ENCODE measurements at places on chromosomes 1 and 21.

DNA sequence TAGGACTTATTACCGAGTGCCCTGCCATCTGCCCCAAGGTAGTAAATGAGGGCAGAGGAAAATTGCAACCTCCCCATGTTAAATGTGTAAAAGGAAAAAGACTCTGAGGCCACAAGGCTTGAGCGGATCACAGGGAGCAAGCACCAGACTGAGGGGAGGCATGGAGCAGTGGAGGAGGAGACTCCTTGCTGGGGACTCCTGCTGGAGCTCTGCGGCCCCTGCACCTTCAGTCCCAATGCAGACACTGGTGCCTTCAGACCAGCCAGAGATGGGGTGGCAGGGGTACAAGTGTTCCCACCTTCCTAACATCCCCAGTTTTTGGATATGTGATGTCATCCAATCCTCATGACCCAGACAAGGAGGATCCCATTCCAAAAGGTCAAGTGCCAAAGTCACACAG is 128.4 kb upstream of the NGF start:
- no peak for DNase-seq

DNA sequence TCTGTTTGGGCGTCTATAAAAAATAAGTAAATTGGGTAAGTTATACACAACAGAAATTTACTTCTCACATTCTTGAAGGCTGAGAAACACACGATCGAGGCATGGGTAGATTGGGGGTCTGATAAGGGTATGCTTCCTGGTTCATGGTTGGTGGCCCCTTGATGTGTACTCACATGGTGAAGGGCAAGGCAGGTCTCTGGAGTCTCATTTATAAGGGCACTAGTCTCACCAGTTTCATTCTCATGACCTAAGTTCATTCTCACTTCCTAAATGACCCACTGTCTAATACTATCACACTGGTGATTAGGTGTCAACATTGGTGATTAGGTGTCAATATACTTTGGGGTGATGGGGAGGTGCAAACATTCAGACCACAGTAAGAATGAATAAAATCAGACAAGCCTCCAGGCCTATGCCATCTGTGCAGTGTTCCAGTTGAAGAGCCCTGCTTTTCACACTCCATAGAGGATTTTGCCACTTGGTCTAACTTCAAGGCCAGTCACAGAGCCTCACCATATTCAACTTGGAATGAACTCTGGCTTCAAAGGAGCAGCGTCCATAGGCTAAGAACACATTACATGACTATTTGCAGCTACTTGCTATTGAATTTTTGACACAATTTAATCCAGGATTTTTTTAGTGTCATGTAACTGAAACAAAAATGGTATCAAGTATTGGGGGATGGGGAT is 2.5 kb upstream of the GBP4 start:
- DNase-seq, result no peak

- no peak for DNase-seq
These were observed 104.5 kb upstream of the FMN2 start for GRCh38 chr1:239987103-239987745.

DNA sequence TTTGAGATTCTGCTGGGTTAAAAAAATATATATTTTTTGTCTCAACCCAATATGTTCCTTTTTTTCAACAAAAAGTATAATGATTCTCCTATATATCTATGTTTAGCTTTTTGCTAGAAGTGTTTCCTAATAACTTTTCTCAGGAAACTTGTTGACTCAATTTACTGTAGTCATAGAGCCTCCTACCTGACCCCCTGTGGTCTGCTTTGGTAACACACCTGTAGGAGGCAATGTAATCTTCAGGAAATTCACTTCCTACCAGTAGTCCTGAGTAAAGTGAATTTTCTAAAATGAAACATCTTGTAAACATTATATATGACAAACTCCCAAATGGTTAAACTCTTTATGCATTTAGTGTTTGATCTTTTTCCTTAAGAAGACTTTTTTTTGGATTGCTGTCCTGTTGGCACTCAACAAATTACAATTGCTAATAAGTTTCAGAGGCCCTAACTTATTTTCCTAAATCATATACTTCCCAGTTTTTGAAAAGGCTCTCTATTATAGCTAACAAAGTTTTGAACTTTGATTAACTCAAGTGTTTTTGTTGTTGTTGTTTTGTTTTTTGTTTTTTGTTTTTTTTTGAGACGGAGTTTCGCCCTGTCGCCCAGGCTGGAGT is 118.3 kb downstream of the OLFML2B start:
- no peak for DNase-seq

DNA sequence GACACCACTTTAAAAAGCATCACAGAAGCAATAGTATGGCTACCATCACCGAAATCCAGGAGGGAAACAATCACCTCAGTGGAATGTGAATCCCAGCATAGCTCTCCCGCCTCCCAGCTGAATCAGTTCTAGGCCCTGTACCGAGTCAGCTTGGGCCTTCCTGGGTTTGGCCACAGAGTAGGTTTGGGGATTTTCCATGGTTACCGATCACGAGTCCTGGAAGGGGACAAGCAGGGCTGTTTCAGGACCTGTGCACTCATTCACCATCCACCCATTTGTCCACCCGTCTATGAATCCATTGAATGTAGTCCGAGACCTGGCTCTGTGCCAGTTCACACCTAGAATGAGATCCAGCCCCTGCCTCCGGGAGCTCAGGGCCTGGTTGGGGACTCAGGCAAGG is 94.2 kb downstream of the ARHGEF10L start:
- no peak for DNase-seq

GRCh38 chr1:39957299-39958015 is 2.5 kb downstream of the MFSD2A start:
- no peak for DNase-seq

DNA sequence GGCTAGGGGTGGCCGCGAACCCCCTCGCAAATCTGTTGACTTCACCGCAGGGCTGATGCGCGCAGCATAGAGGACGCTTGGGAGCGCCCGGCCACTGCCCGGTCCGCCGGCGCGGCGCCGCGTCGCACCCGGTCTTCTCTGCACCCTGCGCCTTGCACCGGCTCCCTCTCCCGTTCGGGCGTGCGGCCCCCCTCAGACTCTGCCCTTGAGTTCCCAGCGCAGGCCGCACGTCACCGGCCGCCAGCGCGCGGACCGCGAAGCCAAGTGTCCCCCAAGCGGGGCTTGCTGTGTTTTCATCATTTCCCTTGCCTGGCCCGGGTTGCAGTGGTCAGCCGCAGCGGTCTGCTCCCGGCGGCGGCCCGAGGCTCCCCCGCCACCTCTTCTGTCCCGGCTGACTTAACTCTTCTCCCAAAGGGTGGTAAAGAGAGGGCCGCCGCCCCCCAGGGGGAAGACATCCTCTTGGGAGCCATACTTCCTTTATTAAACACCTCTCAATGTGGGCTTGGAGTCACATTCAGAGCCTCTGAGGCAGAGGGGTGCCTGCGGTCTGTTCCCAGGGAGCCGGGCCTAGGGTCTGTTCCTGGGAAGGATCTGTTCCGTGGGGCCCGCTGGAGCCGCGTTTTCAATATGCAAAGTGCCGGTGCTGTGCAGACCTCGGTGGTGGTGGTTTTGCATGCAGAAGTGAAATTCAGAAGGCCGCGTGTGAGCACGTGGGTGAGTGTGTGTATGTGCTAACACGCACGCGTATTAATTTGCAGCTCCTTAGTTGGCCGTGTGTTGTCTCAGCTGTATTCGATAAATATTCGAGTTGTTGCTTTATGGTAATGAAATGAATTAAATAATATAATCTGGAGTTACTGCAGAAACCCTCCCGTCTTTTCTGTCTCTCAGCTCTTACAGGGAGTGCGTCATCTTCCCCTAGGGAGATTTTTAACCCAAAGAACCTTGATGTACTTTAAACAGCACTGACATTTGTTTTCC is 17.6 kb downstream of the PBX1 start:
- no peak for DNase-seq

- no peak for DNase-seq
These were observed 6.6 kb downstream of the SORT1 start for GRCh38 chr1:109391157-109391556.

DNA sequence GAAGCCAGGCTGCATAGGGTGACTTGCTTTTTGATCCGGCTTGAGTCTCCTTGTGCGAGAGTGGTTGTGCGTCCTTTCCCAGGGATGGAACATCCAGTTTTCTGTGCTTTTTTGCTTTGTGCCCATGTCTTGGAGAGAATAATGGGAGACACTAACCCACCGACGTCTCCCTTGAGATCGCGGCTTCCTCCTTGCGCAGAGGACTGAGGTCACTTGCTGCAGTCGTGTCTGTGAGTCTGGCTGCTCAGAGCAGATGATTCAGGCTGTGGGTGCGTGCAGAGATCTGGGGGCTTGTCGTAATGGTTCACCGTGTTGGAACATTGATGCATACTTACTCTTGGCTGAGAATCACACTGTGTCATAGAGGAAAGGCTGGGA is 164.5 kb upstream of the CACNA1E start:
- DNase-seq, result no peak

DNA sequence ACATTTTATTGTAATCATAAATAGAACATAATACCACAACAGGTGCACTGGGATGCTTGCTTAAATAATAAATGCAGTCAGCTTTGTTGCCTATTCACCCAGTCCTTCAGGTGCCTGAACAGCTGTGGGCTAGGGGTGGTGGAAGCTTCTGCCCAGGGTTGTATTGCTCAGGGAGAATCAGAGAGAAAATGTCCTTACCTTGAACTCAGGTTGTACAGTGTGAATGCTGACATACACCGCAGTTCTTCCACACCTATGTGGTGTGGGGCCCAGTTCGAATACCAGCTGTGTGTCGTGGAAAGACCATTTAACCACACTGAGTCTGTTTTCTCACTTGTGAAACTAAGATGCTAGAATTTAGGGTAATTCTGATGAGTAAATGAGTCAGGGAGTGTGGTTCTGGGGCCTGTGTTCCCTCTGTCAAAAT is 115.7 kb upstream of the ATP1A1 start:
- DNase-seq, result no peak

DNA sequence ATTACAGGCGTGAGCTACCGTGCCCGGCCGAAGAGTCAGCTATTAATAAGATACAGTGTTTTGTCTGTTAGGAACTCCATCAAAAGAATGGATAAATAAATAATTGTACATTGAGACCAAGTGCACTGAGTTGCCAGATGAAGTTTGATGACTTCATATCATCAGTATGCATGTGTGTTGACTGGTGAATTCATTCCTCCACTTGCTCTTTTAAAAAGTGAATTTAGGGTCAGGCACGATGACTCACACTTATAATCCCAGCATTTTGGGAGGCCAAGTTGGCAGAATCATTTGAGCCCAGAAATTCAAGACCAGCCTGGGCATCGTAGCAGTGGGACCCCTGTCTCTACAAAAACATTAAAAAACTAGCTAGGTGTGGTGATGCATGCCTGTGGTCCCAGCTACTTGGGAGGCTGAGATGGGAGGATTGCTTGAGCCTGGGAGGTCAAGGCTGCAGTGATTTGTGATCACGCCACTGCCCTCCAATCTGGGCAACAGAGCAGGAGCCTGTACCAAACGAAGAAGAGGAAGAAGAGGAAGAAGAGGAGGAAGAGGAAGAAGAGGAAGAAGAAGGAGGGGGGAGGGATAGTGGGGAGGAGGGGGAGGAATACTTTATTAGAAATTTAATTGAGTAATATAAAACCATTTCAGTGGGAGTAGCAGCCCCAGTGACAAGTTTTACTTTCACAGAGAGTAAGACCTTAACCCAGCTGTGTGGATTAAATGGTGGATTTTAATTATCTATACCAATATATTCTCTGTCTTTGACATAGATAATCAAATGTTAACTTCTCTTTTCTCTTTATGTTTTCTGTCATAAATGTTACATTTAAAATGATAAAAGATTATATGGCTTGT is 74.9 kb downstream of the CCDC18 start:
- no peak for DNase-seq

DNA sequence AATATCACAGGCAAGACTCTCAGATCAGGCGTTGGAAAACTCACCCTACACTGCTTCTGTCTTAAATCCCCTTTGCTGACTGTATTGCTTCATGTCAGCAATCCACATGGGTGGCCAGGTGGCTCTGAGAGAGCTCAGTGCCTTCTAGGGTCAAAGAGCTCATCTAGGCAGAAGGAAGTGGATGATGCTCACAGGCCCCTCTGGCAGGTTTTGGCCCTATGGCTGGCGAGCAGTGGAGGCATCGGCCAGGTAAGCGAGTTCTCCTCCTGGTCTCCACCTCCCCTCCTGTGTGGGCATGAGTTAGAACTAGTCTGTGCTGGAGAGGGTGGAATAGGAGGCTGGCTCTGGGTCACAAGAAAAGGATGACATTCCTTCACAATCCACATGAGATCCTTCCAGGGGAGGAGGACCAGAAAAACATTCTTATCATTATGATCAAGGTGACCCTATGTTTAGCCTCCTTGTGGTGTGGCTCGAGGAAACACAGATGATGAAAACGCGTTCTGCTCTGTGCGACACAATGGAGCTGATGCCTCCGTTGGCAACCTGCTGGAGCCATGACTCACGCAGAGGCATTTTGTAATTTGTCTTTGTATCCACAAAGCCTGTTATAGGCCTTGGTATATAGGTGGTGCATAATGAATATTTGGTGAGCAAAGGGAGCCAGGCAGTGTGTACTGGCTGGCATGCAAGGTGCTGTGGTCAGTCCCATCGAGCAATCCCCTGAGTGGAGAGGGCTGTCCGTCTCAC is 264.6 kb upstream of the RAB4A start:
- no peak for DNase-seq

- no peak for DNase-seq
These were observed 12.3 kb upstream of the JAM2 start for GRCh38 chr21:25626757-25627156.

- DNase-seq, result no peak
These were observed 17.5 kb downstream of the VASH2 start for GRCh38 chr1:212967801-212968200.

DNA sequence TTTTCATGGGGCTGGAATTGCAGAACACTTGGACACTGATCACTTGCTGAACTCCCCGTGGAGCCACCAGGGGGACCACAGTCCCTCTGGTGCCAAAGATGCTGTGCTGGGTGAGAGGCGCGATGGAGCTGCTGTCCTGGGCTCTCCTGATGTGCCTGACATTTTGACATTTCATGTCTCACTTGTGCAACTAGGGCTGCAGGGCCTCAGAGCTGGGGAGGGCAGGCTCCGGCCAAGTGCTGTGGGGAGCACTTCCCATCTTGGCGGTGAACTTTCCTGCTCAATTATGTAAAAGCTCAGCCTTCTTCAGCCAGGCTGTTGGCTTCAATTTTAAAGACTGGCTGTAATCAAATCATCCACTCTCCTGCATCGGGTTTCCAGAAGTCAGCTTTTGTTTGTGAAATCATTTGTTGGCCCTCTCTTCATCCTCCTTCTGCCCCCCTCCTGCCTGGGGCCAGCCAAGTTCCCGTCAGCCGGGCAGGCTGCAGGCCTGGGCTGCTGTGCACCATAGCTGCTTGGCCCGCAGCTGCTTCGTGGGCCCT is 36.8 kb downstream of the KCNAB2 start:
- no peak for DNase-seq

GRCh38 chr21:29504751-29505321 is 206.1 kb downstream of the BACH1 start:
- no peak for DNase-seq

- DNase-seq, result no peak
These were observed 13.9 kb downstream of the PRMT2 start for GRCh38 chr21:46649356-46649755.

GRCh38 chr1:235127732-235128455 is 743 bp downstream of the TOMM20 start:
- no peak for DNase-seq
